ENCODE measurements at places on chromosomes 16 and 17.

GRCh38 chr16:11748404-11749254 is 6.0 kb upstream of the TXNDC11 start:
- DNase-seq, result peak; percentile 23

DNA sequence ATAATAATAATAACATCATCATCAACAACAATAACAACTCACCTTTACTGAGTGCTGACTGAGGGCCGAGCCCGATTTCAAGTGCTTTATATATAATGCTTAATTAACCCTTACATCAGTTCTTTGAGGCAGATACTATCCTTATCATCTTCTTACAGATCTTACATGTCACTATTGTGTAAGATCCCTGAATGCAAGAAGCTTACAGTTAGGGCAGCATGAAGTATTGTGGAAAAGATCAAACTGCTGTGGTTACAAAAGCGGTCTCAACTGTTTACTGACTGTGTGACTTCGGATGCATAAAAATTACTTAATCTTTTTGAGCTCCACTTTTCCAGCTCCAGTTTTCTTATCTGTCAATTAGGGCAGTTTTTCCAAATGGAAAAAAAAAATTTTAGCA is 3.3 kb downstream of the VAT1 start:
- no peak for DNase-seq

DNA sequence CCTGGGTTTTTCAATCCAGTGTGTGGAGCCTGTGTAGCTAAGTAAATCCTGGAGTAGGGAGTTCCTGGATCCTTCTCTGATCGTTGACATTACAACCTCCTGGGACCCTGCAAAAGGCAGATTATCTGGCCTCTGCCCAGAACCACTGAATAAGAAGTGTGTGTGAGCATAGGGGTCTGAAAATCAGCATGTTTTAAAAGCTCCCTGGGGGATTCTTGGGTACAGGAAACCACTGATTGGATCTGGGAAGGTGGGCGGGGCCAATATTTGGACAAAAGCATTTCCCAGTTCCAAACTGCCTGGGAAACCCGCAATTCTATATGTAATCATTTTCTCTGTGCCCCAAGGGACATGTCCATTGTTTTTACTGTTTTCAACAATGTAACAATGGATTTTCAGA is 27.2 kb upstream of the BEAN1 start:
- no peak for DNase-seq

DNA sequence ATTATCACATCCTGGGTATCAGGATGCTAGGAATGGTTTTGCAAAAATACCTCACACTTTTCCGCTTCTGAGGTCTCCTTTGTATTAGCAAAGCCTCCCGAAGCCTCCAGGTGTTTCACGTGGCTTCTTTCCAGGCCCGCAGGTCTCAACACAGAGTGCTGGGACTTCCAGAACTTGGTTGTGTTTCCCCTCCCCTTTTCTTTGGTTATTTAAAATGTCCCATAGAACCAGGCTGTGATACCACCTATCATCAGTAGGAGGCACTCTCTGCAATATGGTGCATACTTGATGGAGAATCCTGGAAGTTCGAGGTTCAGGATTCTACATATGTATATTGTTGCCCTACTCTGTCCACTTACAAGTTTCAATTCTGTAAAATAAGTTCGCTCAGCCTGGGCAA is 28.8 kb downstream of the ATP2C2 start:
- no peak for DNase-seq

GRCh38 chr17:38980490-38981217 is 13.5 kb upstream of the FBXO47 start:
- DNase-seq, result no peak

DNA sequence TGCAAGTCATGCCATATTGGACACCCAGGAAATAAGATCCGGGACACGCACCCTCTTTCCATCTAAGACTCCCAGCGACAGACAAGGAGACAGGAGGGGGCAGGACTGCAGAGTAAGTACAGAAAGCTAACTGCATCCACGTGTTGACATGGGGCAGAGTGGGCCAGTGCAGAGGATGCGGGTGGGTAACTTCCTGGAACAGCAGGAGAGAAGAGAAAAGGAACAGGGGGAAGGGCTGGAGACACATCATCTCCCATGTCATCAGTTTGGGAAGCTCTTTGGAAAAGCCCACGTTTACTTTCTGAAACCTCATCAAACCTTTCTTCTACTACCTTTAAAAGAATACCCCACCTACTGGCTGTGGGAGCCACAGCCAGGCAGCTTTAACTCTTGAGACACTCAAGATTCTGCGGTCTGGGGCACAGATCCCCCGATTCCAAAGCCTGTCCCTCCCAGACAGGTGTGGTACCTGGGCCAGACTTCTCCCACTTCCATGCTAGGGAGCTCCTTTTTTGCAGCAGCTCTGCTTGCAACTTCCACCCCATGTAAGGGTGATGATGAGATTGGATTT is 273.5 kb upstream of the RPL38 start:
- no peak for DNase-seq

GRCh38 chr17:40281663-40282062 is 6.0 kb upstream of the CDC6 start:
- no peak for DNase-seq

- no peak for DNase-seq
Measured at GRCh38 chr16:9996221-9996620, 186.0 kb downstream of the GRIN2A start.
